ENCODE measurements at places on chromosomes 7 and 10.

DNA sequence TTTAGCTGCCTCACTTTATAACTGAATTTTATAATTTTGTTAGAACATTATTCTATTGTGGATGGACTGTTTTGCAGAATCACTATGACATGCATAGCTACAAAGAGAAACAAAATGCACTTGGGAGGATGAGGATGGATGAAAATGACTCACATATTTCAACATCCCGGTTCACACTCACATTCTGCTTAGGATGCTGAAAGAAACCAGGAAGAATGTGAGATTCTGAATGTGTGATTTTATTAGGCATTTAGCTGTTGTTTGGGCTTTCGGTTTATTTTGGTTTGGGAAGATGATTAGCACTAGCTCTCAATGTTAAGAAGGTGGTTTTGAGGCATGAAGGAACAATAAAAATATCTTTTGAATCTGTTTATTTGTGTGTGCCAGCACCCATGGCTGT, 235.5 kb downstream of the SEMA3E start:
- DNase-seq = no peak

- DNase-seq = no peak
Observed at GRCh38 chr7:83786858-83787257, 137.9 kb upstream of the SEMA3E start.

GRCh38 chr7:104627516-104627915, 299.1 kb downstream of the LHFPL3 start:
- DNase-seq = peak; percentile 23

- DNase-seq = peak; percentile 16
Observed at GRCh38 chr7:44279731-44280505, 45.5 kb downstream of the CAMK2B start.

- no peak for DNase-seq
Observed at GRCh38 chr10:98910546-98910945, 325.1 kb downstream of the HPSE2 start.

GRCh38 chr7:6178298-6179029, 94.0 kb downstream of the CYTH3 start:
- DNase-seq = no peak

DNA sequence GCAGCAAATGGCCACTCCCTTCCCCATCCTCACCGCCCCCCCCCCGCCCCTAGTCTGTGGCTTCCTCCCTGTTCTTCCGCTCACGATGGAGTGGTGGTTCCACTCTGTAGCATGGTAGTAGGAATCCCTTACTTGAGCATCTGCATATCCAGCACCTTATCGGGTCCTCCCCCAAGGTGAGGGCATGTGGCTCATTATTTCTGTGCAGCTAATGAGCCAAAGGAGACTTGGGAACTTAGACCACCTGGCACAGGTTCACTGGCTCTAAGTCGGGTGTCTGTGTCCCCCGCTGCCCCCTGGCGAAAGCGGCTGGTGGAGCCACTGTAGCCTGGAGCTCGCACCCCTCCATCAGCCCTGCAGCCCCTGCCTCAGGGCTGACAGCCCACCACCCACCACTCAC, 22.8 kb upstream of the GPR26 start:
- DNase-seq = no peak

GRCh38 chr7:143299346-143299745, 11.2 kb downstream of the CASP2 start:
- no peak for DNase-seq

DNA sequence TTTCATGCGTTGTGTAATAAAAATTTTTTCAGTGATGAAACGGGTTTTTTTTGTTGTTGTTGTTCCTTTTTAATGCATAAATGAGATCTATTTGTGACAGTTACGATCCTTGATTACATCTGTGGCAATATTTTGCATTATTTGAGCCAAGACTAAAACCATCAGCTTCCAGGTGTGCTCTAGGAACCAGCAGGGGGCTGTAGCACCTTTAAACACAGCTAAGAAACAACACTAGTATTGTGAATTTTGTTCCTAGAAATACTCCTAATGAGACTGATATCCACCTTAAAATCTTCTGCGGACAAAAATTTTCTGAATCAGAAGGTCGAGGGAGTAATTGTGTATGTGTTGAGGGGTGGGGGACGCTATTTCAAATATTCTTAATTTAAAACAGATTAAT, 52.6 kb downstream of the FGFBP3 start:
- DNase-seq = no peak

- no peak for DNase-seq
Observed at GRCh38 chr10:68333440-68334431, 1.0 kb upstream of the PBLD start.

DNA sequence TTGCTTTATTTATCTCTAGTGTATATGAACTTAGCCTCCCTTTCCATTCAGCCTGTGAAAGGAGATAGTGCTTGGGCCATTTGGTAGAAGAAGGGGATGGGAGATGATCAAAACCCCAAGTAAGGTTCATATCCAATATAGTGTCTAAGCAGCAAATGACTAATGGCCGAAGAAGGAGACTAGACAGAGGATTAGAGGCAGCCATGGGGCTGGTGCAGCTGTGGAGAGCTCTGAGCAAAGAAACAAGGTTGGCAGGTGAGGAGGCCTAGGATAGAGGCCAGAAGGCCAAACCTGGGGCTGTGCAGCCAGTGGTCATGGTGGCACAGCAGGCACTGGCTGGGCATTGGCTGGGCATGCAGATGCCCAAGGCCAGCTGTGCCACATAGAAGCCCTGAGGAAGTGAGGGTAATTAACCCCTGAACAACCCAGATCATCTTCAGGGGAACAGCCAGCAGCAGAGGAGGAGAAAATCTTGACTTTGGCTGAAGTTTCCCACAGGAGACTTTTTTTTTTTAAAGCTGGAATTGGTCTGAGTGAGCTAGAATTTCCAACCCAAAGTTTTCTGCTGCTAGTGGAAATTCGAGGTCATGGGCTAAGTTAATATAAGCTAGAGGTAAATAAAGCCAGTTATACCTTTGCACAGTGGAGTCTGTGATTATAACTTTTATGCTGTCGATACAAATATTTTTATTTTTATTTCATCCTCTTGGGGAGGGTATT, 10.3 kb upstream of the CPA1 start:
- no peak for DNase-seq

DNA sequence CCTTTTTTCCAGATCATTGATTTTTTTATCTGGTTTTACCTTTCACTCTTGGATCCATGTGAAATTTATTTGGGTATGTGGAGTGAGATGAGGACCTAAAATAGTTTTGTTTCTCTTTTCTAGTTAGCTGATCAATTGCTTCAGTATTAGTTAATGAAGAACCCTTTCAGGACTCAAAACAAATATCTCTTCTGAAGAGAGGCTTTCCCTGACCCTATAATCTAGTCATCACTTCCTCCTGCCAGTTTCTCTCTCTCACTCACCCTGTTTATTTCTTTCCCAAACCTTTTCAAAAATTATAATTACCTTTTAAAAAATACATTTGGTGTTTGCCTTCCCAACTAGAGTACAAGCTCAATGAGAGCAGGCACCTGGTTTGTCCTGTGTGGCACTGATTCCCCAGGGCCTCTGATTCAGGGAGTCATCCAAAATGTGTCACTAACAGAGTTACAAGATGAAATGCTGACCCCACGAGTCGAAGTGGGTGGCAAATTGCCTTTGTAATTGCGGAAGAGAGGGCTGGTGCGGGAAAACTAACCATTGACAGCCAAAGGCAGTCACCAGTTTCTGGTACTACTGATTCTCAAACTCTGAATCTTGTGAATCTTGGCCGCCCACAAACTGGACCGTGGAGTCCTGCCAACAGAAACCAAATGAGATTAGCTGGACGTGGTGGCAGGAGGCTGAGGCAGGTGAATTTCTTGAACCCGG, 2.4 kb downstream of the TMEM140 start:
- no peak for DNase-seq

DNA sequence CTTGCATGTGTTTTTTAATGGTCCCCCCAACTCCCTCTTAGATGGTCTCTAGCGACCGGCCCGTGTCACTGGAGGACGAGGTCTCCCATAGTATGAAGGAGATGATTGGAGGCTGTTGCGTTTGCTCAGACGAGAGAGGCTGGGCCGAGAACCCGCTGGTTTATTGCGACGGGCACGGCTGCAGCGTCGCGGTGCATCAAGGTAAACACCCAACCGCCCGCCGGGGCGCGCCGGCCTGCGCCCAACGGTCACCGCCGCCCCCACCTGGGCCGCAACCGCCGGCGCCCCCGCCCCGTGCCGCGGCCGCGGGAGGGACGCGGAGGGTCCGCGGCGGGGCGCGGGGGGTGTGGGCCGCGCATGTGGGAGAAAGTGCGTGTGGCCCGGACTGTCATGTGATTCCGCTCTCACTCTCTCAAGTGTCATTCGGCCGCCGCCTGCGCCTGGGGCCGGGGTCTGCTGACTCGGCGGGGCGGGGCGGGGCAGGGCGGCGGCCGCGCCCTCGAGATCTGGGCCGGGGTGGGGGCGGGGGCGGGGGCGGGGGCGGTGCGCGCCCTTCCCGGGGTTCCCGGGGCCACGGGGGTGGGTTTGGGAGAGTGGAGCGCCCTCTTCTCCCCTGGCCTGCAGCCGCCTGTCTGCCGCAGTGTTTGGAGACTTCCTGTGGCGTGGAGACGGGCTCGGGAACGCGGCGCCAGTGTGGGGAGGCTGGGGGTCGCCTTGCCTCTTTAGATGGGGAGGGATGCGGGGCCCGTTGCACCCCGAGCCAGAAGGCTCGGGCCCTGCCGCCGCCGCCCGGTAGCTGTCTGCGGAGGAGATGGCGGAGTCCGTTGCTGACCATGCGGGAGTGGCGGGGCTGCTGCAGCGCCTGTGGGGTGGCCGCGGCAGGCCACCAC, 817 bp downstream of the MLLT10 start:
- peak; percentile 77 for DNase-seq

DNA sequence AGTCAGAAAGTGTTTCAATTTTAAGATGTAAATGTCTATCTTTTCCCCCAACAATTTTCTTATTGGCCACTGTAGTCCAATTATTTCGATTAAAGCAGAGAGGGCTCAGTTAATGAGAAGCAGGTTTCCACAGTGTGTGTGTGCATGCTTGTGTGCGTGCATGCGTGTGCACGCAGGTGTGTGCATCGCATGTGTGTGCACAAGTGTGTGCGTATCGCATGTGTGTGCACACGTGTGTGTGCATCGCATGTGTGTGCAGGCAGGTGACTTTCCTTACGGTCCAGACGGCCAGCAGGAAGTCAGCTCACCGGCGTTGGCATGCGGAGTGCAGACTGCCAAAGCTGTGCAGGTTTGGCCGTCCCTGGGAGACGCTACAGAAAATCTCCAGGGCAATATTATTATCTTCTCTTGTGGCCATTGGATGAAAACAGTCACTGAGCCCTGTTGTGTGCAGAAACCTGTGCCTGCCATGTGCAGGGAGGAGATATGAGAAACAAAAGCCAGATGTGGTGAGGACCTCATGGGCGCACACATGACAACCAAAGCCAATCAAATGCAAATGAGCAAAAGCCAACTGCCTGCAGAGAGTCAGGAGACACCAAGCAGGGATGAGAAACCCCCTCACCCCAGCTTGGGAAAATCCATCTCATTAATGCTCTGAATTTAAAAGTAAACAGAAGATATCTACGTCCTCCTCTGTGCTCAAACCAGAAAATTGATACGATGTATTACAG, 70.4 kb downstream of the C10orf90 start:
- no peak for DNase-seq

DNA sequence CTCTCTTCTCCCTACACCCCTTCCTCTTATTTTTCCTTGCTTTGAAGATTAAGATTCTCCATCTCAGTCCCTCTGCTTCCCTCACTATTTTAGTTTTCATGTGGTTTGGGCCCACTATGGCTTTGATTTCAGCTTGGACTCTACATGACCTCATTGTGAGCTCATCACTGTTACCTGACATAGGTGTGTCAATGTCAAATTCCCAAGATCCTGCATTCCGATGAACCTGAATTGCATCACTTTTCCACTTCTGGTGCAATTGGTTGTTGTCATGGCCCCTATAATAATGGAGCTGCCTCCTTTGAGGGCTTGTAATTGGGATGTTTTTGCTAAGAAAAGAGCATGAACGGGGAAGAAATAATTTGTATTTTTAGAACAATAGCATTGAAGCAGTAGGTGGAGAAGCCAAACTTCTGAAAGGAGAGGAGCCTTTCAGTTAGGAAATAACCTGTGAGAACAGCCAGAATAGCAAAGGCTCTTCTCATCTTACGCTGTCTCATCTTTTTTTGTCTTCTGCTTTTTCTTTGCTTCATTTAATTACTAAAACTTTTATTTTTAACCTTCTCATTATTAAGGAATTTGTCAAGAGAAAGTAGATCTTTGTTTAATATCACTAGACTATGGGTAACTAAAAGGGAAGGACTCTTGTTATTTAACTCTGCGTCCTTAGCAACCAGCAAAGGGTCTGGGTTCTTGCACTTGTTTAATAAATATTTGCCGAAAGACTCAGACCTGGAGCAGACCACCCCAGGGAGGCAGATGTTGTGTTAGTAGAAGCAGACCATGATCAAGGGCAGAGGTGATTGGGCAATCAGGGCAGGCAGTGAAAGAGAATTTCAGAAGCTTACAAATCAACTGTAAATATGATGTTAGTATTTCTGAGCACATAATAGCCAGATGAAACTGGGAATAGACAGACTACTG, 95.4 kb downstream of the TES start:
- no peak for DNase-seq

GRCh38 chr10:79025199-79025832, 43.5 kb upstream of the ZMIZ1 start:
- DNase-seq = peak; percentile 41

GRCh38 chr7:55050281-55050680, 31.5 kb downstream of the EGFR start:
- no peak for DNase-seq

DNA sequence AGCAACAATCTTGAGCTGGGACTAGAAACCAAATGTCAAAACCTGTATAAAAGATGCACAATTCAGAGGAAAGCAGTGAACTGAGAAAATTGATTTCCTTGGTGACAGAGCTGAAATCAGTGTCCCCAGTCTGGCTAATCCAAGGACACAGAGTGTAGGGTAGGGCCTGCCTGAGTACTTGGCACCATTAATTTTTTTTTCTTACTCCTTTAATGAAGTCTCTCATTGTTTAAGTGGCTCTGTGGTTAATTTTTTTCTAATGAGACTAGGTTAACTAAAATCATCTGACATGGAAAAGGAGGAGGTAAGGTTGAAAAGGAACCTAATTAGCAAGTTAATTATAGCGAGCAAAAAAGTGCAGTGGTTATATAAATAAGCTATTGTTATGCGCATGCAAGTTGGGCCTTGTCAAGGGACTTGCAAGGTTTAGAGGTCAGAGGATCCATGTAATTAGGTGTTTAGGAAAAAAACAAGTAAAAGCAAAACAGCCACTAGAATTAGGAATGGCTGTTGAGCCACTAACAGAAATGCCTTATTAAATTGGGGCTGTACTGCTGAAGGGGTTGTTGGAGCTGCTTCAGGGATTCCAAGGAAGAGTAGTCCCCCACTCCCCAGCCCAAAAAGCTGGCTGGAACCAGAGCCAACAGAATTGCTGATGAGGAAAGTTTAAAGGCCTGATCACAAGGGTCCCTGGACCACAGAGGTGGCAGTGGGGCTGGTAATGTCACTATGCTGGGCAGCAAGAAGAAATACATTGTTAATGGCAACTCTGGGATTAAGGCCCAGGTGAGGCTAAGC, 58.9 kb upstream of the STRIP2 start:
- no peak for DNase-seq

- DNase-seq = no peak
Observed at GRCh38 chr7:46315891-46316290, 394.8 kb upstream of the IGFBP3 start.

GRCh38 chr10:80413271-80413996, 5.1 kb downstream of the PRXL2A start:
- DNase-seq = peak; percentile 44

Data from right hindlimb (tissue), 1 donor.